Right atrium auricular region (tissue), 2 donors: ENCODE measurements at places on chromosomes 7 and 10. TPM values are rescaled to one million over a fixed set of nuclear protein-coding genes. Genes with fewer than 3 reads are reported as not detected.

- no peak for DNase-seq
Measured at GRCh38 chr10:69578508-69578991, 5.3 kb upstream of the NEUROG3 start.

GRCh38 chr7:155874010-155874409 is 61.7 kb upstream of the SHH start:
- DNase-seq: no peak

DNA sequence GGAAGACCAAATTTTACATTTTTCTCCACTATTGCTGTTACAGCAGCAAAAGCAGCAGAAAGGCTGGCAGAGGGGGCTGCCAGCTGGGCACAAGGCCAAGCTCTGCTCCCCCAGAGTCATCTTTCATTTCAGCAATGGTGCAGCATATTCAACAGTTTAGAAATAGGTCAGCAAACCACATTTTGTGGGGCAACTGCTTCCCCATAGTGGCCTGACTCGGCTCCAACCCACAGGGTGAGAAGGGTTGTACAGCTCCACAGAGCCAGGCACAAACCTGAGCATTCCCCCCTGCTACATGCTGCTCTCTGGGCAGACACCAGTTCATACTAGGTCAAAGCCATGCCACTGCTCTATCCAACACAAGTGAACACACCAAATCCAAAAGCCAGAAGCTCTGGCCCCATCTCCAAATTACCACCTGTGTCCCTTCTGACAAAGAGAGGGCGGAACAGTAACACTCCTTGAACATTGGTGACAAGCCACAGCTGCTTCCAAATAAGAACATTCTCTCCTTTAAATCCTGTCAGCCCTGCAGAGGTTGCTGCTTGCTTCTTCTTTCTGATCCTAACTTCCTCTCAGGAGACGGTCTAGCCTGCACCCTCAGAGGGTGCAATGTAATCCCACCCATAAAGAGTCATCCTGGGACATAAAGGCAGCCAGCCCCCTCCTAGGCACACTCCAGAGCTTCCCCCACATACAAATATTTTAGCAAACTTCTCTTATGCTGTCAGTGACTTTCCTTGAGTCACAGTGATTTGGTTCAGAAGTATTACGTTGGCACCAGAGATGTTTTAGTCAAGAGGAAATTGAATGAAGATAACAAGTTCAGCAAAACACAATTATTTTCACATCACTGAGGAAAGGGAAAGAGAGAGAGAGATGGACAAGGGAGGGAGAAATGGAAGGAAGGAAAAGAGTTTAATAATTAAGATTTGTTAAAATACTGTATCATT is 39.0 kb upstream of the SLIT1 start:
- no peak for DNase-seq

GRCh38 chr10:95697429-95697828 is 3.7 kb upstream of the TCTN3 start:
- DNase-seq: no peak

DNA sequence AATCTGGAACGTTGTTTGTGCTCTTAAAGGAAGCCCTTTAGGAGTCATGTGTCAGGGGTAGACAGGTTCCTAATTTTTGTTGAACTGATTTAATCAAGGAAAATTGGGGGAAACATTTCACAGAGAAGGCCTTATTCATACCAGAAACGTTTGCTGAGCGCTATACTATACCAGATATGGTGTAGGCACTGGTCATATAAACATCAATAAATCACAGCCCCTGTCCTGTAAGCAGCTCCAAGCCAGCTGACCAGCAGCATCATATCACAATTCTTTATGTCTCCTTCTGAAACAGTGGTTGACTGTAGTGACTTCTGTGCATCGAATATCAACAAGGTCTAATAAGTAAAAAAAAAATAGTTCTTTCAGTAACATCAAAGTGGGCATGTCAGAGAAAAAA is 1.1 kb downstream of the TMEM178B start:
- DNase-seq: no peak

HTR7 gene
- 0.31 TPM for total RNA-seq

PRSS37 gene
- total RNA-seq: not detected
